Right hindlimb (tissue), 1 donor: ENCODE measurements at places on chromosomes 2 and 18.
A peak's percentile ranks its signal among the peaks of the same experiment; 100 is the strongest.

DNA sequence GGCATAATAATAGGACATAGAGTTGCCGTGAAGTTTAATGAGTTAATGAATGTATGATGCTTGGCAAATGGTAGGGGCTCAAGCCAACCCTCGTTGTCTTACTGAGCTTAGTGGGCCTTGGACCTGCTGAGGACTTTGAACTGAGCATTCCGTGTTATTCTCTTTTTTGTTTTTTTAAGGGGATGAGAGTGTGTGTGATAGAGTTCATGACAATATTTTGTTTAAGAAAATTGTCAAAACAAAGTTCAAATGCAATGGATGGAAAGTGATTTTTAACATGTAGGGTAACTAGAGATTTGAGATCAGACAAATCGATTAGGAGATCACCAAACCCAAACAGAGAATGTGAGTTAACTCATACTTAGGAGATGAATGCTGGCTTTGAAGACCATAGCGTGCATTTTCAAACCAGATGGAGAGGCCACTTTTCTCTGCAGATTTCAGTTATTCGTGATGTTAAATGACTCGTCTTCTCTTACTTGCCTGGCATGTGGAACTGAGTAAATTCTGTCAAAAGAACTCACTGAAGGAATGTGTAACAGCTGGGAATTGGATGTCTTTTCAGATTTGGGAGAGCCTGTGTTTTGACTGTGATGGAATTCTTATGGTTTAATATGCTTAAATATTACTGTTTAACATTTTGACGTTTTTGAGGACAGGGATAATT is 88.7 kb downstream of the NEDD4L start:
- no peak for DNase-seq

GRCh38 chr2:6960659-6961058 is 43.4 kb downstream of the RNF144A start:
- peak; percentile 67 for DNase-seq

DNA sequence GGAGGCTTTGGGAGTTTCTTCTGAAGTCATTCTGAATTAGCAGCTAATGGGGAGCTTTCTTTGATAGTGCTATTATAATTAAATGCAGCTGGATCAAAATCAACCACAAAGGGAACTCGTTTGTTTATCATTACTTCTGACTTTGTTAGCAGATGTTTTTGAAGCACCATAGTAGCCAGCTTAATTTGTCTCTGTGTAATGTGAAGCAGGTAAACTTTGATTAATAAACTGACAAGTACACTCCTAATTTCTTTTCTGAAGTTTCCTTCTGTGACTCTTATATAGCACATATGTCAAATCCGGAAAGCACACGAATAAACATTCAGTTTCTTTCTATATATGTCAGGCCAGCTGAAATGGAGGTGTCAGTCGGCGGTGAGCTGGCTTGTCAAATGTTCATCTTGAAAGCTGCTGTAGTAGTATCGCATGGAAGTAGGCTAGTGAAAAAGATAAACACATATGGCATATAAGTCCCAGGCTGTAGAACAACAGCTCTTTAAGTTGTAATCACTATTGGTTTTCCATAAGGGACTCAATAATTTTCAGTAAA is 451.9 kb upstream of the ZEB2 start:
- DNase-seq, result no peak

- DNase-seq, result no peak
These were observed 115.6 kb downstream of the LPIN1 start for GRCh38 chr2:11862049-11862448.

- DNase-seq, result no peak
These were observed 20.4 kb downstream of the PPM1B start for GRCh38 chr2:44189104-44189503.

DNA sequence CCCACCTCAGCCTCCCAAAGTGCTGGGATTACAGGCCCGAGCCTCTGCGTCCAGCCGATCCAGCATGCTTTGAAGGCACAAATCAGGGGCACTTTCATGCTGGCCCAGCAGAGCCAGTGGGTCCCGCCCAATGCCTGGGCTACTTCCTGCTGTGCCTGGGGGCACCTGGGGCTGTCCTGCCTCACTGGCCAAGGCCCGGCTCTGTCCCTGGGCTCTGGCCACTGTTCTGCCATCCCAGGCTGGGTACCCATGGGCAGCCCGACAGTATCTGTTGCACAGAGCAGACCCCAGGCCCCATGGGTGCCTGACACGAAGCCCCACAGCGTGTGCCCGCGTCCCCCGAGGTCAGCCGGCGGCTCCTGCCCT is 6.8 kb upstream of the GAL3ST2 start:
- no peak for DNase-seq

DNA sequence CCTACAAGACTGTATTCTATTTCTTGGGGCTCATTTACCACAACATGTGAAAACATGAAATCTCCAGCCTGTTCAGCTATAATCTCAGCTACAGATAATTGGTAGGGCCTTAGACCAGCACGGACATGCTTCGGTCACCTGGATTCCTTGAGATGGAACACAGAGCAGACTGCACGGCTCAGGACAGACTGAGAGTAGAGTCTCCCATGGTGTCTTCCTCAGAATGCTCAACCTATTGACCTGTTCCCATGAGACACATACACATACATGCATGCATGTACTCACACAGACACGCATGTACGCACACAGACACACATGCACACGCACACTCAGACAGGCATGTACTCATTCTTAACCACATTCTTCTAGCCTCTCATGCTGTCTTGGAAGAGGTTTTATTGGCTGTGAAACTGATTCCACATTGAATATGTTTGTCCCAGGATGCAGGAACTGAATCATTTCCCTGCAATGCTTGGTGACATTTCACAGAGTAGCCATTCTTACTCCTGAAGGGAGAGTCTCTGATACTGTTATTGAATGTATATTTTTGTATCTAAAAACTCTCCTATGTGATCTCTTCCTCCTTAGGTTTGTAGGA is 23.5 kb upstream of the BZW1 start:
- no peak for DNase-seq

DNA sequence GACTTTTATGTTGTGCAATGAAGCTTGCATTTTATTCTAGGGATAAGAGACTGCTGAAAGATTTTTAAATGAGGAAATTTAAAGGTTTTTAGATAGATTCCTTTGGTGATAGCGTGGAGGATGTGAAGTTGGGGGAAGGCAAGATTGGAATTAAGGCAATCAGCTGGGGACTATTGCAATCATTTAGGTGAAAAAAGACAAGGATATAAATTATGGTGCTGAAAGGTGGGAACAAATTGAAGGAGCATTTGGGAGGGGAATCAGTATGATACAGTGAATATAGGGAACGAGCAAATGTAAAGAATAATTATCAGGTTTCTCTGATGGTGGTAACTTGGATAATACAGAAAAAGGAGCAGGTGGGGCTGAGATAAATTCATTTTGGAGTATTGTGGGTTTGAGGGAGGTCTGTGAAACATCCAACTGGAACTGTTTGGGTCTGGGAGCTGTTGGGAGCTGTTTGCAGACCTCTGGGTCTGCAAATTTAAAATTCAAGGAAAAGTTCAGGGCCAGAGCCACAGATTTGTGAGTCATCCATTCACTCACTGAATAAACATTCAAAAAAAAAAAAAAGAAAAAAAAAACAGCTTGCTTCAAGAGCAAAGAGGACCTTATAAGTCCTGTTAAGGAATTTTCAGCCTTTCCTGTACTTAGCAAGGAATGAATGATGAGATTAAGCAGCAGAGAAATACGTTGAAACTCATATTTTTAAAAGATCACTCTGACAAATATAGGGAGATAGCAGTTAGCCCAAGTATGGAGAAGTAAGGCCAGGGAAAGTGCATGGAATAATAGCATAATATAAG is 257.5 kb upstream of the FN1 start:
- DNase-seq, result no peak

- no peak for DNase-seq
These were observed 277.3 kb downstream of the AGAP1 start for GRCh38 chr2:235770909-235771820.

GRCh38 chr2:49714454-49714853 is 560.1 kb upstream of the FSHR start:
- no peak for DNase-seq

GRCh38 chr2:44389895-44390294 is 28.1 kb downstream of the CAMKMT start:
- no peak for DNase-seq
